ENCODE measurements at places on chromosomes 2 and 18.

GRCh38 chr18:46096651-46097300 is 1.3 kb downstream of the ATP5F1A start:
- no peak for DNase-seq

DNA sequence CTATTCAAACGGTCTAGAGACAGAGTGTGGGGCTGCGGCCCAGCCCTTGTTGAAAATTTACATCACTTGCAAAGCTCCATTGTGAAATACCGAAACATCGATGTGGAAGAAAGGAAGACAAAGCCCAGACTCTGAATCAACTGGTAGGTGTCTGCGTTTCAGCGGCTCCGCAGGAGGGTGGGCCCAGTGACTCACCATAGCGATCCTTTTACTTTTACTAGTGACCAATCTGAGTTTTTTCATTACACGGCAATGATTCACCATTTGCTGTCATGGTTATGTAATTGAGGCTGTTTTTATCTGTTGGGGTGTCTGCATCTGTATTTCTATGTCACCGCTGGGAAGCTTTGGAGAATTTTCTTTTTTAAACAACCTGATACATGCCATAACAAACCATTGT is 66.6 kb upstream of the ODC1 start:
- DNase-seq, result no peak

GRCh38 chr18:36492604-36493329 is 195.3 kb downstream of the FHOD3 start:
- DNase-seq, result no peak

DNA sequence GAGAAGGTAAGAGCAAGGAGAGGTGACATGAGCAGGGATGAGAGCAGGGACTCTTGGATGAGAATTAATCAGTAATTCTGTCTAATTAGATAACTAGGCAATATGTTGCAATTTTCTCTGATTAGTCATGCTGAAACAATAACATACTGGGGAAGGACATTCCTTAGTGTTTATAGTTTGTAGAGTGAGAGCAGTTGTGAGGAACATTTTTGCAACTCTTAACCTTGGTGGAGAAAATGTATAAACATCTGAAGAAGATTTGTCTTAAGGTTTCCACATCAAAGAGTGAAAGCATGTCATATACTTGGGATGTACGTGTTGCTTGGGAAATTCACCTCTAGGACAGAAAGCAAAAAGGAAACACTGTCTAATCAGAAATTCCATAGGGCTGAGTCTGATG is 955.4 kb upstream of the FANCL start:
- no peak for DNase-seq

DNA sequence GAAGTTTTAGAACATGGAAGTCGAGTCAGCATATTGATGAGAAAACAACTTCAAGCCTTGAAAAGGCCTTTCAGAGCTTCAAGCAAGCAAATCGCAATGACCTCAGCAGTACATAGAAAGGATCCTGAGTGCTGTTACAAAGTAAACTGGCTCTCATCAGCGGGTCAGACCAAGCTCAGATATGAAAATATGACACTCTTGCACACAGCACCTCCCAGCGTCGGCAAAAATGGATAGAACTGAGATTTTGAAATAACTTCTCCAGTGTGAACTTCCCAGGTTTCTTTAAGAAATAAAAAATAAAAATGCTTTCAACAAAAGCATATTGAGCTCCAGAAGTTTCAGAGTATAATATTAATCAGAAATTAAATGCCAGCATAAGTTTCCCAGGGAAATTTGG is 296.9 kb downstream of the FBXO15 start:
- no peak for DNase-seq

GRCh38 chr18:36493349-36494159 is 196.0 kb downstream of the FHOD3 start:
- DNase-seq, result no peak

DNA sequence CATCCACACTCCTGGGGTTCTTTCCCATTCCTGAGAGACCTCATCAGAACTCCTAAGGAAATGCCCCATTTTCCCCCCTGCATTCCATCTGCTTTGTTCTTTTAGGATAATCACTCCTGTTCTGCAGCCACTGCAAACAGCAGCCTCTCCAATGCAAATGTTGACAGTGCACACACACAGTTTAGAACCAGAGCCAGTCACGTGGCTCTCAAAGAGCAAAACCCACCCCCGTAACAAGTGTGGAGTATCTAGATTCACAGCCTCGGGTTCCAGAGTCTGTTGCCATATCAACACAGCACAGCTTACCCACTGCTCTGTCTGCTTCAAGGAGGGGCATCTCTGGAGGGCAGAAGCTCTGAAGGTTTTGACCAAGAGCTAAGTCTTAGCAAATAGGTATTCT is 180.0 kb downstream of the NAPG start:
- no peak for DNase-seq

DNA sequence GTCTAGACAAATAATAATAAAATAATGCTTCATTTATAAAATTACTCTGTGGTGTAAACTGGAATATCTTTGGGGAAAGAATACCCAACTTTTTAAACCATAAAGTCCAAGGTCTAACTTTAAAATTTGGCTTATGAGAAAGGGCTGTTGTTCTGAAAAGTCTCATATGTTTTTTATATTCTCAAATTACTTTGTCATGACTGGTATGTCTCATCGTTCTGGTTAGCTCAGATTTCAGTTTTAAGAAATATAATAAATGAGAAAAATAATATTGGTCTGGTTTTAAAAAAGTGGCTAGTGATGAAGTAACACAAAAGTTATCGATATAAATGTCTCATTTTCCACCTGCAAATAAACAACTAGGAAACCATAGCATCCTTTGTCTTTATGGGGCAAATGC is 1658.1 kb downstream of the LRP1B start:
- no peak for DNase-seq

DNA sequence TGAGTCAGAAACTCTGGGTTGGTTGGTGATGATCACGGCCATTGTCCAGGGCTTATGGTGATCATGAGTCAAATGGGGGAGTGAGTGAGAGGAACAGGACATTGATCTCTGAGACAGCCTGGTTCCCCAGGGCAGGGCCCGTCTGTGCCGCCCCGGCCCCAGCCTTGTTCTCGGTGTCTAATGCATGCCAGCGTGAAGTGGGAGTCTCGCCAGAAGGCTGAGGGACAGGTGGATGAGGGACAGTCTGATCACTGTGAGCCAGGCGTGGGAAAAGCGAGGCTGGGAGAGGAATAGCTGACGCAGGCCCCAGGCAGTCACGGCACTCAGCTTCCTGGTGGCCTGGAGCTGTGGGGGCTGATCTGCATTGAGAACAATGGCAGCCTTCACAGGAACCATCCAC is 208.3 kb upstream of the HDAC4 start:
- DNase-seq, result no peak

- no peak for DNase-seq
Observed at GRCh38 chr18:75275226-75275625, 64.6 kb downstream of the TSHZ1 start.

DNA sequence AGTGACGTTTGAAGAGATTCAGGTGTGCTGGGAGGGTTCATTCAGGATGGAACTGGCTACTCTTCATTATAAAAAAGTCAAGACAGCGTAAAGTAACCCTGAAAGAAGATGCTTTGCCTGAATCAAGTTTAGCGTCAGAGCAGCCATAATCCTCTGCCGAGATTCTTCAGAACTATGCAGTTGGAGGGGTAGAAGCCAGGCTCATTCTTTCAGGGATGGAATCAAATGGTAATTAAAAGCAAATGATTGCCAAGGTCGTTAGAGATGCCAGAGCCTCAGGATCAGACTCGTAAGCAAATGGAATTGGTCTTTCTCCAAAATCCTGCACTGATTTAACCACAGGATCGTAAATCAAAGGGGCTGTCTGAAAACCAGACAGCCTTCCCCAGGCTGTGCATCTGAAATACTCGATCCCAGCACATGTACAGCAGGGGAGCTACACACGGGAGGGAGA is 21.9 kb downstream of the APCDD1 start:
- DNase-seq, result no peak

DNA sequence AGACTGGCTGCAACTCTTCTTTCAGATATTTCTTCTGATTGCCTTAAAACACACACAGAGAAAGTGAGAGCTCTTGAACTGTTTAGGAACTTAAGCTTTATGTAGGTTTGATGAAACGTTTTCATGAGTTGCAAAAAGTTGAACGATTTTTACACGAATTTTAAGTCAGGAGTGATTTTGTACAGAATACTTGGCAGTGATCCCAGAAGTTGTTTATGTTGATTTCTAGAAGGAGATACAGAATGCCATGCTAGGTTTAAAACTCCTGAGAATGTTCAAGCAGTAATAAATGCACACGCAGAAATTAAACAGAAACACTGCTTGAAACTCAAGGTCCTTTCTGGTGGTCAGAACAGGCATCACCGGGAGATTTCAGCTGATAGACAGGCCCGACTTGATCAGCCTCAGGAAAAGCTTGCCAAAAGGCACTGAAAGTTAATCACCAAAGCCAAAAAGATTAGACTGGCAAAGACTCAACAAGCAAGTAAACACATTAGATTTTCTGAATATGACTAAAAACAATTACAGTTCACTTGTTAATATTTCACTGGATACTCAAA is 123.1 kb downstream of the SOCS6 start:
- DNase-seq, result no peak

- no peak for DNase-seq
Observed at GRCh38 chr2:201396595-201396994, 39.5 kb upstream of the FLACC1 start.

GRCh38 chr2:184452907-184453306 is 145.4 kb upstream of the ZNF804A start:
- DNase-seq, result no peak

DNA sequence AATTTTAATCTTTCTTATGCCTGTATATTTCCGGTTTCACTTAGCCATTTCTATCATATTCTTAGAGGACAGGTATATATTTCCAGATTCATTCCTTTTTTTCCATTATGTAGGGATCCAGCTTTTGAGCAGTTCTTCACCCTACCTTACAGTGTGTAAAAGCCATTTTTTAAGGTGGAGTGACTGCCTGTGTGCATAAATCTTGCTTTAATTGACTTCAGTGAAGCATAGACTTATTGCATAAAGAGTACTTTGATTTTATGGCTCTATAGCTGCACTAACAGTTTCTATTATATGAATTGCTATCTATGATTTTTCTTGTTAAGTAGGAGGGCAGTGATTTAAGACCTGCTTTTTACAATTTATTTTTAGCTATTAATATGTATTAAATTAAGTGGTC is 132.6 kb downstream of the NYAP2 start:
- DNase-seq, result no peak

DNA sequence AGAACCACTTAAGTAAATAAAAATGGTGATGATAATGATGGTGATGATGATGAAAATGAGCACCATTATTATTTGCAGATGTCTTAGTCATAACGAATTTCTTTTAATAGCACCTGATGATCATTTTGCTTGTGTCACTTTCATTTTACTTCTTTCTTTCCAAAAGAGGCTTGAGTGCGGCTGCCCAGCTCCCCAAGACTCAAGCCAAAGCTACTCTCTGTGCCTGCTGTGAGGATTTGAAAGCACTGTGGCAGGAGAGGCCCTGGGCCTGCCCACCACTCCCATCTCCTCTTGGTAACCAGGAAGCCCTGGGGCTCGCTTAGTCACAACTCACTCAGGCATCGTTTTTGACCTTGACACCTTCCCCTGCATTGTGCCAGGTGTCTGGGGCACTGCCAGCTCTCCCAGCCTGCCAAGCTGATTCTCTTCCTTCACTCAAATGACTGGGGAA is 41.2 kb downstream of the RPL37A start:
- DNase-seq, result no peak

- no peak for DNase-seq
Observed at GRCh38 chr18:22040533-22040932, 128.9 kb upstream of the GATA6 start.

GRCh38 chr2:19073522-19073921 is 284.9 kb downstream of the OSR1 start:
- no peak for DNase-seq

- DNase-seq, result no peak
Observed at GRCh38 chr2:108965540-108966289, 23.3 kb downstream of the EDAR start.

DNA sequence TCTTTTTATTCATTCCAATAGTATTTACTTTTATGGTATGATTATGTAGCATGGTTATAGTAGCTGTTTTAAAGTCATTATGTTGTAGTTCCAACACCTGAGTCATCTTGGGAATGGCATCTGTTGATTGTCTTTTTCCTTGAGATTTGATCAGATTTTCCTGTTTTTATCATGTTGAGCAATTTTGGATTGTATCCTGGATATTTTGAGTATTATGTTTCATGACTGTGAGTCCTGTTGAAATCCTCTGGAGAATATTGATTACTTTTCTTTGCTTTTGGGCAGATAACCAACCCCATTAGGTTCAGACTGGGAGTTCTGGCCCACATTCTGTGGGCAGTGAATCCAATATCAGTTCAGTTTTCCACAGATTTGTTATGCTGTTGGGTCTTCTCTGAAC is 163.2 kb upstream of the SPRED2 start:
- DNase-seq, result no peak

DNA sequence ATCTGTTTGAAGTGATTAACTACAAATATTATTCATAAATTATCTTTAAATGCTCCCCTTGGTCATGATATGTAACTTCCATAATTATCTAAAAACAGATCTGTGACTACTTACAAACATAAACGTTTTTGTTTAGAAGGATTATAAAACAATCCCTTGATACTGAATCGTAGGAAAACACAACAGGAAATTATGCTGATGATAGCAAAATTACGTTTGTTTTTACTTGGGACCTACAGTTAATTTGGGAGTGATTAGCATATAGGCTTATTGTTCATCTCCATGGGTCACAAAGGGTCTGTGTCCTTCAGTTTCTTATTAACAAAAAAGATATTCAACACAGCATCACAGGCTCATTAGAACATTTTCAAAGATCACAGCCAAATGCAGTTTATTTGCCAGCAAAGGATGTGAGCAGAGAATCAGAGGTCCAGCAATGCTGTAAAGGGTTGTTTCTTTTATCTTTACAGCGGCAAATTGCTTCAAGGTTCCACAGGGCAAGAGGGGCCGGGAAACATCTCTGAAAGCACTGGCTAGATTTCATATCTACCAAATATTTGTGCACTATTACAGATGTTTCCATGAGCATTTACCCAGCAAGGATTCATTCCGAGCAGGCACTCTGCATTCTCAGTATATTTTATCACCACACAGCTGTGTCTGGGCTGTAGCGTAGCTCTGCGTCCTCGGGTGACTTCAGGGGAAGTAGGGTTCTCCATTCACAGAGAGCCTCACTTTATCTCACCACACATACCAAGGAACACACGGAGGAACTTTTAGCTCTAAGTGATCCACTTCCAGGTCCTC is 4.1 kb downstream of the CCDC195 start:
- DNase-seq, result no peak

- DNase-seq, result no peak
Observed at GRCh38 chr2:134362152-134362668, 108.3 kb downstream of the MGAT5 start.

Data from activated T-cell treated with anti-CD3 and anti-CD28 coated beads for 4 hours (primary cell).